ENCODE measurements at places on chromosomes 2 and 18.

- no peak for DNase-seq
Observed at GRCh38 chr2:208415897-208416296, 9.3 kb downstream of the PTH2R start.

DNA sequence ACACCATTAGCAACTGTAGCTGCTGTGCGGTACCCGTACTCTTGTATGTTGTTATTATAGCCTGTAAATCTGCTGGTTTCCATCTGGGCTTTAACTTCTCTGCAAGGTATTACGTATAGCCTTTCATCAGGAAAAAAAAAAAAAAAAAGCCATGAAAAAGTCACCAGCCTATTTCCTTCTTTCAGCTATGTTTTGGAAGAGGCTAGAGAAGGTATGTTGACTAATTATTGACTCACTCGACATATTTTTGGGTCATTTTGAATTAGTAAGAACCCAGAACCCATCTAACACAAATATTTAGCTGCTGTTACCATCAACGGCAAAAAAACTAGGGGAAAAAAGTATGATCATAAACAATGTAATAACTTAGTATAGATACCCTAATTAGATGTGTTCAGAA lies 1395.6 kb downstream of the SUCLG1 start:
- no peak for DNase-seq

DNA sequence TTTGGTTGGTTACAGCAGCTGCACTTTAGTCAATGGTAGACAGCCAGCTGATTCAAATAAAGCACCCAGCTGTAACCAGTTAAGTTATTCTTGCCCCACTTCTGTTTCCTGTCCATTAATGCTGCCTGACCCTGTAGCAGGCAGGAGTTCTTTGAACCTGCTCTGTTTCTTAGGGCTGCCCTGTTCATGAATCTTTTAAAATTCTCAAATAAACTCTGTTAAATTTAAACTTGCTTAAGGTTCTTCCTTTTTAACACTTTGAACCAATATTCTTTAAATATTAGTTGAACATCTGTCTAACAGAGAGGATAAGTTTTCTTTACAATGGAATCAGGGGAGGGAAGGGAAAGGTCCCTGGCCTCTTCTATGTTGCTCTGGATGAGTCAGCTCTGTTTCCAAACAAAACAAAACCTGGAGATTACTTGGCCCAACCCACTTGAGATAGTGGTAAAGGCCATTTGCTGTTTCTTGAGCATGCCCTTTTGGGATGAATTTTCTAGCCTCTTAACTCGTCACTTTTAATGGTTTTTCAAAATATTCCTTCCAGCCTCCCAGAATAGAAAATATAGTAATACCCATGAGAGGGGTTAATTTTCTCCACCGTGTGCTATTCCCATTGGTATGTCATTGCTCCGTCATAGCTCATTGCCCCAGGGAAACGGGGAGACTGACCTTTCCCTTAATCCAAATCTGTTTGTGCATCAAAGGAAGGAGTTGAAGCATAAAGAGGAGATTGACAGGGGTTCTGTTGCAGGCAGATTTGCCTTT lies 112.1 kb upstream of the FHL2 start:
- DNase-seq: no peak

DNA sequence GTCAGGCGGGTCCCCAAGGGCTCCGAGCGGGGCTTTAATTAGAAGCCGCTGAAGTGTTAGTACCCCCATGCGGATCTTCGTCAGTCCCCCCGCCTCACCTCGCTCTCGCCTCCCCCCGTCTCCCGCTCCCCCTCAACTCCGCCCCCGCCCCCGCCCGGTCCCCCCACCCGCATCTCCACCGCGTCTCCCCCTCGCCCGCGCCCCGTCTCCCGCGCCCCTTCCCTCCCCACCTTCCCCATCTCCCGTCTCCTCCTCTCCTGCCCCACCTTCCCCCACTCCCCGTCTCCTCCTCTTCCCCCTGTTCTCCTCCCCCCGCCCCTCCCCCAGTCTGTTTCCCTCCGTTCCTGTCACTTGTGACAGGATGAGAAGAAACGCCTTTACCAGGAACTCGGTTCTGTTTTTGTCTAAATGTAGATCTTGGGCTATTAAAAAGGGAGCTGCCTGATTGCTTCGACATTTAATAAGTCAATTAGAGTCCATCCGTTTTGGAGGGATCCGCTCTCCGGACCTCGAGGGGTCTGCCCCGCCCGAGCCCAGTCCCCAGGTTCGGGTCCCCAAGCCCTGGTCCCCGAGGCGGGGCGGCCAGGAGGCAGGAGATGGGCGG lies 969 bp upstream of the ALKAL2 start:
- no peak for DNase-seq

DNA sequence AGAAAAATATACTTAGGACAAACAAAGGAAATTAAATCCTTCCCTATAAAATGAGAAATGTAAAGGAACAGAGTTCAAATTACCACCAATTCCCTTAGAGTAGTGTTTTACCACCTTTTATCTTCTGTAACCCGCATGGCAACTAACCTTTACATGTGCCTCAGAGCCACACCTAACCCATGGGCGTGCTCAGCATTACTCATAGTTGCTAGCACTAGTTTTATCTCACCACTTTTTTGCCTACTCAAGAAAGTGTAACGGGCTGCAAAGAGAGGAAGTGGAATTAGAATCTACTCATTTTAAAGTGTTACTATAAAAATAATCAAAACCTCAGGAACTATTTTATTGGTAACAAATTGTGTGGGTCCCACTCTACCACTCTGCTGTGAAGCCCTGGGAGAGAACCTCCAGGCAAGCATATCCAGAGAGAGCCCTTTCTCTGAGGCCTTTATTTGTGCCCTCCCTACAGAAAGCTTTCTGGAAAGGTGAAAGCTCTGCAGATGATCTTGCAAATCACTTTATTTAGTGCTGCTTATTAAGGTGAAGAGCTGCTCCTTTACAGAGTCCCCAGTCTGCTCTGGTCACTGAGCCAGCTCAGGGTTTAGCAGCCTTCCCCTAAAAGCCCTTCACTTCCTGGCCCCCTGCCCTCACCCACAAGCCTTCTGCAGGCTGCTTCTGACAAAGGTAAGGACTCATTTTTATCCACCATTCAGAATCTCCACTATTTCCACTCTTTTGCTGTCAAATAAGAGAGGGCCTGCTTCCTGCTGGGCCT lies 98.8 kb downstream of the TRABD2A start:
- no peak for DNase-seq

GRCh38 chr2:188570370-188570769 lies 278.7 kb downstream of the GULP1 start:
- DNase-seq: no peak
